Stimulated activated CD8-positive, alpha-beta memory T cell treated with anti-CD3 and anti-CD28 coated beads, Interleukin-7, amount 100 ng/mL, for 48 hours (primary cell): ENCODE measurements at places on chromosomes 4 and X.

- no peak for DNase-seq
These were observed 41.6 kb upstream of the UGDH start for GRCh38 chr4:39568805-39569204.

GRCh38 chr4:8838296-8838960 is 33.2 kb downstream of the HMX1 start:
- no peak for DNase-seq

DNA sequence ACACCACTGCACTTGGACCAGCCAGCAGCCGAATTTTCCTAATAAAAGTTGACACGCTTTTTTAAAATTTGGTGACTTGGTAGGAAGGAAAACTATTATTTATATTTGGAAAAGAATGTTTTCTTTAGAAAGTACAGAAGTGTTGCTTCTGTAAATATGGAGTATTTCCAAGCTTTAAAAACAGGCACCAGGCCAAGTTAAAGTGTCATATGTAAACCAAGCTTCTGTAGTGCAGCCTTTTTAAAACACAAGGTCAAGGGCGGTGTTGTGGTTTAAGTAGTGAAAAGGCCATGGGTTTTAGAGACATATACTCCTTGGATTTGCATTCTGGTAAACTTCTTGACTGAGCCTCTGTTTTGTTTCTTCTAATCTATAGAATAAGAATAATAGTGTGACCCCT is 62.7 kb downstream of the TRIM2 start:
- no peak for DNase-seq

- DNase-seq = no peak
These were observed 34.5 kb upstream of the UCP1 start for GRCh38 chr4:140603286-140603685.

DNA sequence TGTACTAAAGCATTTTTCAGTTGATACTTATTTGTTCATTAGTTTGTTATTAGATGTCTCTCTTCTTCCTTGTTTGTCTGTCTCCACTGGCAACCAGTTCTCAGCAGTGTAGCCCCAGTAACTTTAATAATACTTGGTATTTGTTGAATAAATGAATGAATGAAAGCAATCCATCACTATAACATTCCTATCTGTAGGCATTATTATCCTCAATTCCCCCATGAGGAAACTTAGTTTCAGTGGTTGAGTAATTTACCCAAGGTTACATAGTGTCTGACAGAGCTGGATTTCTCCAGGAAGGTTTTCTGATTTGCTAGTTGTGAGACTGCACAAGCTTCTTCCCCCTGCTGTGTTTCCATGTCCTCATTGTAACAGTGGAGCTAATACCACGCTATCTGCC is 27.8 kb upstream of the MAOB start:
- no peak for DNase-seq

- no peak for DNase-seq
These were observed 45.0 kb upstream of the TLR3 start for GRCh38 chr4:186023975-186024374.

GRCh38 chr4:181966104-181966551 is 277.1 kb upstream of the TENM3 start:
- DNase-seq = no peak

- no peak for DNase-seq
These were observed 155.2 kb upstream of the GK2 start for GRCh38 chr4:79563219-79563618.

GRCh38 chr4:141761926-141762325 is 125.5 kb downstream of the IL15 start:
- DNase-seq = no peak

- DNase-seq = no peak
These were observed 52.1 kb upstream of the NAP1L2 start for GRCh38 chrX:73266766-73267165.

DNA sequence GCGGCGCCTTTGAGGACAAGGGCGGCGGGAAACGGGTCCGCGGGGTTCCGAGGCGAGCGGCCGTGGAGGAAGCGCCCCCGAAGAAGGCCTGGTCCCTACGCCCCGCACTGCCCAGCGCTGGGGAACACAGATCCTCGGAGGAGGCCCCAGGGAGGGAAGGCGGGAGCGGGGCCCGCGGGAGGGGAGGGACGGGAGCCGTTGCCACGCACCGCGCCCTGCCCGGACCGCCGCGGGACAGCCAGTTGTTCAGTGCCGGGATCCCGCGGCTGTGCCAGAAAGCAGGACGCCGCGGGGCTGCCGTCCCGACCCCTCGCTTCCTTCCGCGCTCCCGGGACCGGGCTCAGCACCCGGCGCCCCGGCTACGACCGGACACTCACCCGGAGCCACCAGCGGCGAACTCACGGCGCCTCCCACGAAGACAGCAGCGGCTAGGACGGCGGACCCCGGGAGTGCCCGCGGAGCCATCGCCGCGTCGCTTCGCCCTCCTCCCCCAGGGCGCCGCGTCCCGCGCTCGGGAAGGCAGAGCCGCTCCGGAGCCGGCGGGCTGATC is 278 bp downstream of the RELL1 start:
- DNase-seq = peak; percentile 20

GRCh38 chr4:119189638-119190037 is 22.9 kb upstream of the USP53 start:
- no peak for DNase-seq
